CD8-positive, alpha-beta memory T cell (primary cell): ENCODE measurements at places on chromosomes 13 and 19.

GRCh38 chr13:105050686-105051085 lies 1484.8 kb downstream of the EFNB2 start:
- DNase-seq, result no peak

DNA sequence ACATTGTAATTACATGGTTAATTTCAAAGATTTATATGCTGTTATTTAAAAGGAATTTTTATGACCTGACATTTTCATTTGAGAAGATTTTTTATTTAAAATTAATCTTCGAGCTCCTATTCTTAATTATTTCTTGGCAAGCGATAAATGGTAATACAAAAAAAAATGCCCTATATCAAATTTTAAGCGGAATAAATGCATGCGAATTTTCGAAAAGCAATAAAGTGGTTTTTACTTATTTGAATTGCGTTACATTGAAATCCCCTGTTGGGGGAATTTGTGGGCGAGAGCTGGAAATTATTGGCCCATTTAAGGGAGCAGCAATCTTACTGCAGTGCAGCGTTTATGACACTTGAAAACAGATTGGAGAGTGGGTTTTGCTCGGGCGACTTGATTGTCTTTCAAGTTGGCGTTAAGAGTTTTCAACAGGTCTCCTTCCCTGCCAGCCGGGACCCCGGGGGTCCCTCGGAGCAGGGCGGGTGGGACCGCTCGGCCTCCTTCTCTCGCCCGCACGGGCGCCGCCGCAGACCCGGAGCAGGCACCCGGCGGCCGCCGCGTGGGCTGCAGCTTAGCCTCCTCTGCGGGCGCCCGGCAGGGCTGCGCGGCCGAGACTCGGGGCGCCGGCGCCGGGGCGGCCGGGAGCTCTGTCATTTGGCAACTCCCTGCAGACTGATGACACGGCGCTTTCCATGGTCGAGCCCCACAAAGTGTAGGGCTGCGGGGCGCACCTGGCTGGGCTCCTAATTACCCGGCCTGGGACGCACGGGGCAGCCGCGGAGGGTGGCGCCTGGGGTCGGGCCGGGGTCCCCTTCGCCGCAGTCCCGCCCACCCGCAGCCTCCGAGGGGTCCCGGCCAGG lies 255.1 kb upstream of the SOX21 start:
- no peak for DNase-seq

GRCh38 chr19:56111601-56112312 lies 9.3 kb downstream of the ZNF787 start:
- no peak for DNase-seq

- DNase-seq, result no peak
Measured at GRCh38 chr13:46229251-46229650, 17.5 kb downstream of the LRRC63 start.

GRCh38 chr13:105159841-105160240 lies 1375.6 kb downstream of the EFNB2 start:
- no peak for DNase-seq
